ENCODE measurements at places on chromosomes 1 and 21. TPM values are rescaled to one million over a fixed set of nuclear protein-coding genes. Genes with fewer than 3 reads are reported as not detected.

Gene A3GALT2
- not detected for polyA plus RNA-seq

Gene AADACL3
- not detected for polyA plus RNA-seq

Gene HFM1
- 0.39 TPM for polyA plus RNA-seq

Gene IGSF21
- polyA plus RNA-seq, result not detected

GRCh38 chr1:170618421-170618820 lies 45.5 kb upstream of the PRRX1 start:
- DNase-seq, result no peak

DNA sequence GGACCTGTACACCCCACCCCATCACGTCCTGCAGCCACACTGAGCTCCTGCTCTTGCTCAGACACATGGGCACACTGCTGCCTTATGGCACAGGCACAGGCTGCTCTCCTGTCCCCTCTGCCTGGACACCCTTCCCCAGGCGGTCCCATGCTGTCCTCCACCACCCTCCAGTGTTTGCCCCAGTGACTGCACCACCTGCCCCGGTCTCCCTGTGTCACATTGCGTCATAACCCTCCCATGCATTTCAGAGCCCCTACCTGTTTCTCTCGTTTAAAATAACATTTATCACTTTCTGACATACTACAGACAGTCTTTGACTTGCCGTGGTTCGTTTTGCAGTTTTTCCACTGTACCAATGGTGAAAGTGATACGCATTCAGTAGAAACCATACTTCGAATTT lies 159.2 kb downstream of the CAMTA1 start:
- no peak for DNase-seq

DNA sequence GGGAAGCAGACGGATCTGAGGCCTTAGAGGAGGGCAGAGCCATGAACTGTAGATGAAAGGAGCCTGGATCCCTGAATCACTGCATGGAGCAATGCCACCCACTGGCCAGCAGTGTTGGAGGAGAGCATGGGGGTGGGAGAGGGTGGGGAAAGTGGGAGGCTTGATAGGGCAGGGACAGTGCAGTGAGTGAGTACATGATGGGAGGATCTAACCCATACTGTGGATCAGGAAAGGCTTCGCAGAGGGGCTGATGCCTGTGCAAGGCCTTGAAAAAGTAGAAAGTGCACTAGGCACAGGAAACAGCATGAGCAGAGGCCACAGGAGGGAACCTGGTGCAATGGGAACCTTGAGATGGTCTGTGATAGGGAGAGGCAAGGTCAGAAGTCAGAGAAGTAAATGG lies 391.9 kb downstream of the PTPRU start:
- no peak for DNase-seq

- DNase-seq, result no peak
These were observed 4.3 kb downstream of the PRMT2 start for GRCh38 chr21:46639489-46640386.

DNA sequence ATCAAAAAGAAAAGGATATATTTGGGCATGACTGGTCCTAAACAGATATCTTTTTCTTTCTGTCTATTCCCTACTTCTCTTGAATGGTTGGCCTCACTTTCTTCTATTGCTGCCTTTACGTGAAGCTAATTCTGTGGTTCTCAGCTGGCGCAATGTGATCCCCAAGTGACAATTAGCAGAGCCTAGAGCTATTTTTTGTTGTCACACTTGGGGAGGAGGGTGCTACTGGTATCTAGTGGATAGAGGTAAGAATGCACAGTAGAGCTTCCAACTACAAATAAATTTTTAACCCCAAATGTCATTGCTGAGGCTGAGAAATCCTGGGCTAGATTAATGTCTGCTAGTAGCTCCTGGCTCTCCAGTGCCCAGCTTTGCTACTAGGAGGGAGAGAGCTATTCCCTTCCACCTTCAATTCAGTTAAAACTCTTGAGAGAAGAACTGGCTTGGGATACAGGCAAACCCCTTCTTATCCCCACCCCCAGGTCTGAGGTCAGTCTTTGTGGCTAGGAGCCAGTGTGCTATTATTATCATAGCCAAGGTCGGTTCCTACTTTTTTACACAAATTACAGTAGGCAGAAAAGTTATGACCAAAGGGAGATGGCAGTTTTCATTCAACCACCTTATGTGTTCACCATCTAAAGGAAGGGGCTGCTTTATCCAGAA lies 102.1 kb downstream of the SNX7 start:
- no peak for DNase-seq

- no peak for DNase-seq
These were observed 28.1 kb downstream of the IL23R start for GRCh38 chr1:67194209-67194863.

GRCh38 chr1:61109158-61109557 lies 26.8 kb downstream of the NFIA start:
- no peak for DNase-seq
